ENCODE measurements at places on chromosomes 5 and 9.
A peak's percentile ranks its signal among the peaks of the same experiment; 100 is the strongest.

GRCh38 chr9:110571801-110572483 lies 7.6 kb downstream of the SVEP1 start:
- no peak for DNase-seq

DNA sequence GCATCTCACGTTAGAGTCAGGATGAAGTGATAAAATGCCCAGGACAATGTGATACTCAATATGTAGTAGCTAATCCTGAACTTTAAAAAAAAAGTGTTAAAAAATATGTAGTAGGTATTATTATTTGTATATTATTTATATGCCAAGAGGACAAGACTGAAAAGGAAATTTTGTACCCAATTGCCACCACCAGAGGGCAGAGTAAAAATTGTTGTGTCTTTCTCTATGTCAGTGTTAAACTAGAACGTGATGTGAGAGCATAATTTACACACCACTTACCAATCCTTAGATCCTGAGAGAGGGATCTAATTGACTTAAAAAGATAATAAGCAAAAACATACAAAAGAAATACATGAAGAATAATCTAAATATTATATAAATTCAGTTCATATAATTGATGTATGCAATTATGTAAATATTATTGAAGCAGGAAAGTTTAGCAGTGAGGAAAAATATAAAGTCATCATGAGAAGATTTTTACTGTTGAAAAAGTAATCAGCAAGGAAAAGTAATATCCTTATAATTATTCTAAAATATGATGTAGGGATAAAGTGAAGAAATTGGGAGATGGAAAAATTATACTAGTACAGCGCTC lies 288.9 kb downstream of the RAB3C start:
- peak; percentile 39 for DNase-seq

DNA sequence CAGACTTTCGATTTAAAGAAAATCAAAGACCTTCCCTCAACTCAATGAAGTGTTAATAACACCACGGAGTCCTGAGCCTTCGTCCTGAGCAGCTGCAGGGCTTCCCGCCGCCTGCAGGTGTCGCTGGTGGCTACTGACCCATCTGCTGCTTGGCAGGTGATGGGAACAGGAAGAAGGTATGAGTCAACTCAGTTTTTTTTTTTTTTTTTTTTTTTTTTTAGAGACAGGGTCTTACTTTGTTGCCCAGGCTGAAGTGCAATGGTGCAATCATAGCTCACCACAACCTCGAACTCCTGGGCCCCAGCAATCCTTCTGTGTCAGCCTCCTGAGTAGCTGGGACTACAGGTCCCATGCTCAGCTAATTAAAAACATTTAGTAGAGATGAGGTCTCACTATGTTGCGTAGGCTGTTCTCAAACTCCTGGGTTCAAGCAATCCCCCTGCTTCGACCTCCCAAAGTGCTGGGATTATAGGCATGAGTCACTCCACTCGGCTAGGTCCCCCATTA lies 185.7 kb upstream of the IL12B start:
- DNase-seq, result peak; percentile 79

DNA sequence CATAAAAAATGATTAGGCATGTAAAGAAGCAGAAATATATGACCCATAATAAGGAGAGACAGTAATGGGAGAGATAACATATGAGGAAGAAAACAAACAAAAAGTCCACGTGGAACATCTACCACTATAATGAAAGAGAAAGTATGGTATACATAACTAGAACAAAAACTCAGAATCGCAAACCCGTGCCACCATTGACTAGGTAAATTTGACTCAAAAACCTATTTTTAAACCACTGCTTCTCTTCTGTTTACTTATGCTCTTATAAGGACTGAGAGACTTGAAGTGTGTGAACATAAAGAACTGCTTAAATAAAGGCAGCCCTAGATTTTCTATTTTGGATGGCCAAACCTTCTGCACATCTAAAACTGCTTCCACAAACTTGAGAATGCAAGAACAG lies 330.7 kb downstream of the CAAP1 start:
- DNase-seq, result peak; percentile 4

GRCh38 chr5:65766781-65767180 lies 44.8 kb downstream of the NLN start:
- DNase-seq, result no peak

GRCh38 chr9:129569502-129570449 lies 51.1 kb downstream of the C9orf50 start:
- DNase-seq, result peak; percentile 26

- no peak for DNase-seq
Observed at GRCh38 chr5:82777106-82777505, 300.1 kb downstream of the TMEM167A start.

DNA sequence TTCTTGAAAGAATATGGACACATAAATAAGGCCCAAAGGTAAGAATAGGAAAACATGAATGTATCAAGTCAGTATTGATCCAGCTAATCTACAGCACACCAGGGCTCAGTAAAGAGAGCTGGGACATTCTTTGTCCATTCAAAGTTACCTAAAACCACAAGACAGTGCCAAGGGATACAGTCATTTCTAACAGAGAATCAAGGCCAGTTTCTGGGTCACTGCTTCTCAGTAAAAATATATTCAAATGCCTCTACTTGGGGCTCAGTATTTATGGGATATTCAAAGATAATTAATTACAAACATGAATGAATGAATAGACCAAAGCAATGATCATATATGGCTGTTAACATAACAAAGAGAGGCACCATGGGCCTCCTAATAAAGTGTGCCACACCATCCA lies 34.9 kb downstream of the MTMR12 start:
- DNase-seq, result peak; percentile 44

- peak; percentile 53 for DNase-seq
Observed at GRCh38 chr5:160787240-160787639, 64.8 kb downstream of the ATP10B start.

GRCh38 chr5:128498844-128499455 lies 39.1 kb downstream of the FBN2 start:
- DNase-seq, result peak; percentile 58

GRCh38 chr5:56185768-56186311 lies 47.3 kb downstream of the ANKRD55 start:
- no peak for DNase-seq

DNA sequence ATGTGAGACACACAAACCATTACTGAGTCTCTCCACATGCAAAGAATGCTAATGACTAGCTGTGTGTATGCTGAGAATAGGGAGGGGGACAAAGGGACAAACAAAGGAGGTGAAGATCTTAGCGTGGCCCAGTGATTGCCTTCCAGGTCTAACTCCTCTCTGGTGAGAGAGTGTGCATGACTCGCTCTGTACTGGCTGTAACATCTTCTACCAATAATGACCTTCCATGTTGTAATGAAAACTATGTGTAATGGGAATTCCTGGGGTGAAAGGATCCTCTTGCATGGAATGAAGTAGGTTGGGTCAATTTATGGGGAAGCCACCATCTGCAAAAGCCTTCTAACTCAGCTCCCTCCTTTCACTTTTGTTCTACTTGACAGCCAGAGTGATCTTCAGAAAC lies 24.4 kb upstream of the GPR151 start:
- DNase-seq, result no peak

- no peak for DNase-seq
Observed at GRCh38 chr5:158117467-158118160, 258.7 kb upstream of the CLINT1 start.

Data from GM12865 (cell line).